ENCODE measurements at places on chromosomes 7 and 10.

GRCh38 chr10:71638822-71639719, 80.5 kb downstream of the C10orf105 start:
- no peak for DNase-seq

GRCh38 chr10:125761961-125762360, 13.7 kb downstream of the MMP21 start:
- no peak for DNase-seq

DNA sequence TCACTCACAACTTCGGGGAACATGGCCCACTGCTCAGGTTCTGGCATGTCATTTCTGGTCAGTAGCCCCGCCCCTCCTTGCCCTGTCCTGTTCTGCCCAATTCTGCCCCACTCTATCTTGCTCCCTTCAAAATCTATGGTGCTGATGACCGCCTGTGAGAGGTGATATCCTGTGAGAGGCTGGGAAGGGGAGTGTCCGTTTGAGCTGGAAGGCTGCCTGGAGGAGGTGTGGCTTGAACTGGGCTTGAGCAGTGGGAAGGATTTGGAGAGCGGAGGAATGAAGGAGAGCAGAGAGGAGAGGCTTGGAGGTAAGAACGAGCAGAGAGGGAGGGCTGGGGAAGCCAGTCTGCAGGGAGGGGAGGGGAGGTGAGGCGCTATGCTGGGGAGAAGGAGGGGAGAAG, 145.3 kb downstream of the RPS24 start:
- no peak for DNase-seq

GRCh38 chr10:100823194-100823593, 77.8 kb downstream of the PAX2 start:
- no peak for DNase-seq

GRCh38 chr7:135905858-135906257, 71.3 kb downstream of the MTPN start:
- DNase-seq: no peak

- DNase-seq: no peak
Measured at GRCh38 chr10:3950676-3951275, 165.8 kb upstream of the KLF6 start.

- no peak for DNase-seq
Measured at GRCh38 chr10:114709984-114710383, 51.9 kb upstream of the ABLIM1 start.

DNA sequence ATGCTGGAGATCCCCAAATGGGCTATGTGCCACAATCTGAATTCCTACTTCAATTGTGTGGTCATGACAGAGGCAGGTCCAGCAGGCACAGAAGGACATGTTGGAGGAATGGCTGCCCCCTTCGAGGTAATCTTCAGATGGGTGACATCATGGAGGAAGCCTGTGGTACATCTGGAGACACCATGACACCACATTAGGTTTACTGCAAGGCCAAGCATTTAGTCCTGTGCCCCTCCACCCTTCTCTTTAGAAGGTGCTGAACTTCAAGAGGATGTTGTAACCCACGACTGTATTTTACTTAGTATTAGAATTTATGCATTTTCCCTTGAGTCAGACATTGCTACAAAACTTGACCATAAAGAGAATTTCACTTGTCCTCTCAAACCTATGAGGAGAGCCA, 75.1 kb upstream of the DDC start:
- no peak for DNase-seq

GRCh38 chr10:67803588-67804394, 34.2 kb downstream of the DNAJC12 start:
- DNase-seq: no peak
